ENCODE measurements at places on chromosomes 1 and 21. TPM values are rescaled to one million over a fixed set of nuclear protein-coding genes. Genes with fewer than 3 reads are reported as not detected.

DNA sequence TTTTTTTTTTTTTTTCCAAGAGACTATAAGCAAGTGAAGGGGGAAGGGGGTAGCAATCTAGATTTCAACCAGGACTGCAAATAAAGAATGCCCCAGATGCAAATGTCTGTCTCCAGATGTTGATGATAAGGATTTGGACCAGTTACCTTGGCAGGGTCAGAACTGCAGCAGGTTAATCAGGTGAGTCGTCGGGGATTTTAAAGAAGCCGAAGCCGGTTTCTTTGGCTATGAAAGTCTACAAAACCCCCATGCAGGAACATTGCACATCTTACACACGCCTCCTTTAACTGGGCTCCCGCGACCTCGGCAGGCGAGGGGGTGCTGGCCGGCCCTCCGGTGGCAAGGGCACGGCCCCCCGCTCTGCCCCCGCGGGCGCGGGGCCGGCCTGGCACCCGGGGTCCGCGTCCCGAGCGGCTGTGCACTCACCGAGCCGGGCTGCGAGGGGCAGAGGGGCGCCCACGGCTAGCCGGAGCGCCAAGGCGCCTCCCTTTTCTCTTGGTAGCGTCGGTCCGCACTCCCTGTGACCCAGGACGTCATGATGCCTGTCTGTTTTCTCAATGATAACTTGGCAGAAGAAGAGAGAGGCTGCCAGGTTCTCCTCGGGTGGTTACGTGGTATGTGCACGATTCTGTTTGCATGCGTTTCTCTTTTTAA lies 366.3 kb upstream of the ESRRG start:
- ATAC-seq, result peak; percentile 62

DNA sequence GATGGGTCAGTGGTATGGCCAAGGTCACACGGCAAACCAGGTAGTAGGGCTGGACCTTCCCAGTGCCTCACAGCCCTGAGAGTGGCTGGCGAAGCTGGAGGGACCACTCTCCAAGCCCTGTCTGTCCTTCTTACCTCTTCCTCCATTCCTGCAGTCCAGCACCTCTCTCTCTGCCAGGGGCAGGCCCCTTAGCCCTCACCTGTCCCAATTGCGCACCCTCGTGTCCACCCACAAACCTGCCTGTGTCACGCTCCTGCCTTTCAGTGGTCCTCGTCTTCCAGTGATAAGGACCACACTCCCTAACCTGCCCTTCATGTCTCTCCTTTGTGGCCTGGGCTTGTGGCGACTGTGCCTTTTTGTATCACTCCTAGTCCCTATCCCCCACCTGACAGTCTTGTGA lies 3.4 kb downstream of the PODN start:
- ATAC-seq, result no peak

GRCh38 chr1:109543988-109544735 lies 4.3 kb upstream of the GNAI3 start:
- no peak for ATAC-seq

- ATAC-seq, result no peak
Measured at GRCh38 chr1:66511118-66511517, 22.8 kb upstream of the SGIP1 start.

Gene TAS1R1
- not detected for total RNA-seq

Gene GBP6
- 16.7 TPM for total RNA-seq

DNA sequence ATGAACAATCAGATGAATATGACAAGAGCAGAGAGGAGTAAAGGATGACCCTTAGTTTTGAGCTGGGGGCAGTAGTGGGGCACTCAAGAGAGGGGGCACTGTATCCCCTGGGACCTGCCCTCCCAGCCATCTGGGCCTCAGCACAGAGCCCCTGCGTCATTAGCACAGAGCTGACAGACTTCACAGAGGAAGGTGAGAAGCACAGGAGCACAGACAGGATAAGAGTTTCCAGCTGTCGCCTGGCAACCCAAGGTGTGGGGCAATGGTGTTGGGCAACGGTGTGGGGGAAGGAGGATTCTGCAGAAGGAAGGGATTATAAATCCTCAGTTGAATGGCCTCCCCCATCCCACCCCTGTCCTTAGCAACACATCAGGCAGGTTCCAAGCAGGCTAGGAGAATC lies 30.2 kb downstream of the RAB3B start:
- no peak for ATAC-seq

Gene FCRL3
- total RNA-seq, result not detected

Gene CD1E
- 0.49 TPM for total RNA-seq

Data from gastroesophageal sphincter (tissue), 4 donors.